ENCODE measurements at places on chromosomes 7 and 10.
A peak's percentile ranks its signal among the peaks of the same experiment; 100 is the strongest.

- DNase-seq, result no peak
Observed at GRCh38 chr7:85714951-85715350, 528.1 kb upstream of the SEMA3D start.

- no peak for DNase-seq
Observed at GRCh38 chr10:28558923-28559508, 26.1 kb downstream of the WAC start.

DNA sequence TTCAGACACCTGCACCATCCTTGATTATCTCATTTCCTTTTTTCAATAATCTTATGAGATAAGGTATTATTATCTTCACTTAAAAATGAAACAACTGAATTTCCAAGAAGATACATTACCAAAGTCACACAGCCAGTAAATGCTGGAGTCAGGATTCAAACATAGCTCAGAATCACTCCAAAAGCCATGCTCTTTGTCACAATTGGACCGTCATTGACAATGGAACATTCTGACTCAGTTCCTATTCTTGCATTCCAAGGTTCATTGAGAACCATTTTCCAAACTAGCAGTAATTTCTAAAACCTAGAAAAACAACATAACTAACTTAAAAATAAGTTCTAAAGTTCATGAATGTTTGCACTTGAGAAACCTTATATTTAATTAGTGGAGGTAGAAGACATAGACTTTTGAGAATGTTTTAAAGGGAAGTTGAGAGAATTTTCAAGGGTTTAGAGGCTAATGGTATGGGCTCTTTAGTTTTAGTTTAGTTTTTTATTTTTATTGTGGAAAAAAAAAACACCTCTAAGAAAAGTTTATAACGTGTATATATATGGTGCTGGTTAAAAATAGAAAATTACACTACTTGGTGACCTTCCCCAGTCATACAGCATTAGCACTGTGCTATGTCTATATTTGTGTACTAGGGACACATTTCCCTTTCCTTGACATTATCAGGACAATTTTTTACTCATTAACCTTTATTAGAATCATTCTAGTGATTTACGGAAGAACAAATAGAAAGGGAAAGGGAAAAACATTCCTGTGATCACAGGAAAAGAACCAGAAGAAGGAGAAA is 30.9 kb downstream of the LGI1 start:
- DNase-seq, result no peak

GRCh38 chr7:134908289-134908688 is 78.0 kb upstream of the AGBL3 start:
- no peak for DNase-seq

DNA sequence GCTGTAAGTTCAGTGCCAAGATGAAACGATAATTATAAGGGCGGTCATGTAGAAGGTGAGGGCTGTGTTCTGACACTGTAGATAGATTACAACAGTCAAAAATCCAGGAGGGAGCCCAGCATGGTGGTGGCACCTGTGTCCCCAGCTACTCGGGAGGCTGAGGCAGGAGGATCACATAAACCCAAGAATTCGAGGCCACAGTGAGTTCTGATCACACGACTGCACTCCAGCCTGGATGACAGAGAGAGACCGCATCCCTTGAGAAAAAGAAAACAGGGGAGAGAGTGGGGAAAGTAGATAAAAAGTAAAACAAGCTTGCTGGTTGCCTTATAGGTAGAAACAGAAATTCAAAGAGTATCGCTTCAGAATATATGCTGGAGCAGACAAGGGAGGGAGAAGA is 52.1 kb downstream of the KCNH2 start:
- DNase-seq, result no peak

DNA sequence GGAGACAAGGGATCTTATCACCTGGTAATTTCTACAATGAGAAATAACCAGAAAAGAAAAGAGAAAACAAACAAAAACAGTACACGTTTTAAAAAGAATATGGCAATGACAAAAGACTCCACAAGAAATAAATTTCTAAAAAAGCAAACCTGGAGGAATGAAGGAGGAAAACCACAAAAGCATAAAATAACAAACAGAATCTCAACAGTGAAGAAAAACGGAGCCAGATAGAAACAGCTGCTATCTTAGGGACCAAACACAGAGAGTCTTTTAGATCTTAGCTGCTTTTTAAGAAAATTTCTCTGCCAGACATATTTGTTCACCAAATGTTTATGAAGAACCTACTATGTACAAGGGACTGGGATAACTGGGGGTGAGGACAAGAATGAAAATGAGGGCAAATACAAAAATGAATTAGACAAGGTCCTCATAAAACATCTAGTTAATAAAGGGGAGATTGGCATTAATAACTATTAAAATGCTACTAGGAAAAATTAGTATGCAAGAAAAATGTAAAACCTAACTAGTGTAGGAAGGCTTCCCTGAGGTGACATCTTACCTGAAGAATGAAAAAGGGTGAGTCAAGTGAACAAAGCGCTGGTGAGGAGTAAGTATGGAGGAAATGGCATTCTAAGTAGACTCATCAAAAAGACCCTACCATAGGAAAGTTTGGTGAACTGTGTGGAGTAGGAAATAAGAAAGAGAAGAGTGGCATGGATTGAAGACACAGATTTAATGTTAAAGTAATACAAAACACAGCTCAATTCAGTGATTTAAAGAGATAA is 34.3 kb downstream of the WASL start:
- no peak for DNase-seq

GRCh38 chr10:34297541-34298345 is 517.4 kb downstream of the PARD3 start:
- no peak for DNase-seq

- DNase-seq, result peak; percentile 37
Observed at GRCh38 chr7:114026486-114027089, 107.8 kb upstream of the PPP1R3A start.

GRCh38 chr7:124643311-124643811 is 122.2 kb downstream of the GPR37 start:
- no peak for DNase-seq

DNA sequence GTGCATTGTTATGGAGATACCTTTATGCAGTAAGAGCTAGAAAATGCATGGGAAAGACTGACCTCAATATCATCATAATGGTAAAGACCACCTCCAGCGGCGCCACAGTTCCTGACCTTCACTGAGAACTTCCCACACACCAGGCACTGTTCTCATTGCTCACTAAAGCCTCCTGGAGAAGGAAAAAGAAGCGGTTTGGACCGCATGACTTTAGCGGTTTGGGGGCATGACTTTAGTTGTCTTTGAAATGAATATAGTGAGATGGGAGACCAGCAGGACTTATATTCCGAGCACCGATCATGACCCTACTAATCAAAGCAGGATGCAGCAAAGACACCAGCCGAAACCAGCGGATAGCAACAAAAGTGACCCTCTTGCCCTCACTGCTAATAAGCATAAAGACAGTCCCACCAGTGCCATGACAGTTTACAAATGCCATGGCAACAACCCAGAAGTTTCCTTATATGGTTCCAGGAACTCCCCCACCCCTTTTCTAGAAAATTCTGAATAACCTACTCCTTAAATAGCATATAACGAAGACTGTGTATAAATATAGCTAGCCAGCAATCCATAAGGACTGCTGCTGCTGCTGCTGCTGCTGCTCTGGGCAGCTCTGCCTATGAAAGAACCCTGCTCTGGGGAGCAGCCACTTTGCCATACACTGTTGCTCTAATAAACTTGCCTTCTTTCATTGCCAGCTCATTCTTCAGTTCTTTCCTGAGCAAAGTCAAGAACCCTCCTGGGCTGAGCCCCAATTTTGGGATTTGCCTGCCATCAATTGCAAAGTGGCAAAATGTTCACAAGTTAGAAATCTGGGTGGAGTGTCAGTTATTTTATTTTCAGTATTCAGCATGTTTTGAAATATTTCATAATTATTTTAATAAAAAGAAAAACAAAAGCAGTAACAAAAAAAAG is 694.1 kb downstream of the SUGCT start:
- no peak for DNase-seq

GRCh38 chr7:104980440-104980839 is 33.6 kb upstream of the KMT2E start:
- DNase-seq, result no peak

DNA sequence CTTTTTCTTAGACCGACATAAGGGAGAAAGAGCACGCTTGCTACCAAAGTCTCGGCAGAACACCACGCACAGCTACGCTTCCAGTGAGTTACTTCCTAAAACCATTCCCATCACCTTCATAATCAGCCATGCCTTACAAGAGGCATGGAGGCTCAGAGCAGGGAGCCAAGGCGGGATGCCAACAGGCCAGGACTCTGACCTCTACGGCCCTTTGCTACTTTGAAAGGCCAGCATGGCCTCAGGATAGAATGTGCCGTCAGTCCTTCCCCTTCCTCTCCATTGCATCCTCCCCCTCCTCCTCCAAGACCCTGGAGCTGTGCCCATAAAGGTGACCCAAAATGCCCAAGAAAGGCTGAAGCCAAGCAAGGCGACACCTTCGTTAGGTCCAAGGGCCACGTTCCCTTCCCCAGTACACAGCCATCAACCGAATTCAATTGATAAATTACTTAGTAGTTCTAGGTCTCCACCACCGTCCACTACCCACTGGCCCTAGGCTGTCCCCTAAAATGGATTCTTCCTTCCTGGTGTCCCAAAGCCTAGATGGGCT is 5.7 kb downstream of the PRKAG2 start:
- DNase-seq, result no peak

- no peak for DNase-seq
Observed at GRCh38 chr7:85630904-85631600, 444.2 kb upstream of the SEMA3D start.

DNA sequence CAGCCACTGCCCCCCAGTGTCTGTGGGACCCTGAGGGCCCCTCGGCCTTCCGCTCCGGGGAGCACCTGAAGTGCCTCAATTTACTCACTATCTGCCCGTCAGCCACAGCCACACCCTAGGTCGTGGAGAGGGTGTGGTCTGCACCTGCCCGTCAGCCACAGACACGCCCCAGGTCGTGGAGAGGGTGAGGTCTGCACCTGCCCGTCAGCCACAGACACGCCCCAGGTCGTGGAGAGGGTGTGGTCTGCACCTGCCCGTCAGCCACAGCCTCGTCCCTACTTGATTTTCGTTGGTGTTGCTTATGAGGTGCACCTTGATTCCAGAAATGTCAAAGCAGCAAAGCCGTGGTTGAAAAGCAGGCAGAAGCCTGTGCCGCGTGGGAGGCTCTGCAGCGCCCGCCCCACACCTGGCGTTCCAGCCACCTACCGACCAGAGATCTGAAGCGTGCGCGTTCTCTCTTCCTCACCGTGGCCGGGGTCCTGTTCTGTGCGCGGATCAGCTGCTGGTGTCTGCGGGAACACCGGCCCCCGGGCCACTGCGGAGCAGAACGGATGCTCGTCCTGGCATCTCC is 101.6 kb downstream of the DYNC2I1 start:
- no peak for DNase-seq

GRCh38 chr10:31143331-31143935 is 111.8 kb upstream of the ZNF438 start:
- no peak for DNase-seq

DNA sequence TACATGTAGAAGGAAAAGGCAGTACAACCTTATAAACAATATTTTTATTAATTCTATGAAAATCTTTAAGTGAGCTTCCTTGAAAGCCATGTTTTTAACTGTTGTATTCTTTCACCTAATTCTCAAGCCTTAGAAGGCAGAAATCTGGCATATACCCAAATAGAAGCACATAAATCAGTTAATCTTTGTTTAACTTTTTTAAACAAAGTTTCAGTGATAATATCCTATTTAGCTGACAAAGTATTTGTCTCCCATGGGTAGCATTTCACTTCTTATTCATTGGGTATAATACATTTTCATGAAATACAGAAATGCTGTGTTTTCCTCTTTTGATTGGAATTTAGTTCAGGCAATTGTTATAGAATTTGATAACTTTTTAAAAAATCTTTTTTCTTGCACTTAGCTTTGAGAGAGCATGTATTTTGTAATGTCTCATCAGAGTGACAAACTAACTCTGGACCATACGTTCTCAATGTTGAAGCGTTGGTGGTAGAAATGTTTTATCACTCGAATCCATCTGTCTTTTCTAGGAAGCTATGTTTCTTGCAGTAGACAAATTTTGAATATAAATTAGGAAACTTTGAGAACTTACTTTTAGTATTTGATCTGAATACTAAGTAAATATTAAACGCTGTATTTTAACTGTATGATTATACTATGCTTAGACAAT is 78.1 kb downstream of the CREM start:
- DNase-seq, result no peak

DNA sequence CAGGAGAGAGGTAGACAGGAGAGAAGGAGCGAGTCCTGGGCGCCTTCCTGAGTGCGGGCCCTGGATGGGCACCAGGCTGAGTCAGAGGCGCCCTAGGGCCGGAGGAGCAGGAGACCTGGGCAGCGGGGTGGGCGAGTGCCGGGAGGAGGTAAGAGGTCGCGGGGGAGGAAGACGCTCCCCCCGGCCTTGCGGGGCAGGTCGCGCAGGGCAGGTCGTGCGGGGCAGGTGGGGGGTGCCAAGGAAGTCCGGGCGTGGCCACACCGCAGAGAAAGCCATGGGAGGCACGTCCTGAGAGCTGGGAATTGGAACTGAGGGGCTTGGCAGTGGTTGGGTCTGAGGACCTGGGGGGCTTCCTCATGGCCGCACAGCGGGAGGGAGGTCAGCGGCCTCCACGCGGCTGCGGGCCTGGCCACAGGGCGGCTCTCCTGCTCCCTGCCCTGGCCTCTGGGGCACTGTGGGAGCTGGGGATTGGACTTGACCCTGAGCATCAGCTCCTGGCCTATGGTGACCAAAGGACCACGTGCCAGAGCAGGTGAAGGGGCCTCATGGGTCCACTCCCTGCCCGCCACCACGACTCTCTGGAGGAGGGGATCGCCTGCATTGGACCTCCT is 935 bp downstream of the MMP21 start:
- no peak for DNase-seq

DNA sequence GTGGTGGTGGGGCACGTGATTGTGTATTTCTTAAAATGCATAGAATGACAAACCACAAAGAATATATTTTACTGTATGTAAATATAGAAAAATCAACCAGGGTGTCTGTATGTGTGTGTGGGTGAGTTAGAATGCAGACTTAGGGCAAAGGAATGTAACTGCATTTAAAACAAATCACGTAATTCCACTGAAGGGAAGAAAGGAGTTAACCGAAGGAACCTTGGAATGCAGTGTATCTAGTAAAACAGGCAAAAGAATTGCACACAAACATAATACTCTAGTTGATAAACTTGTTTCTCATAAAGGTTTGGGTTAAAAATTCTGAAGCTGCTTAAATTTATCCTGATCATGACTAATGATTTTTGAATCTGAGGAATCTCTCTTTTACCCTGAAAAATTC is 134.9 kb downstream of the ADRA2A start:
- DNase-seq, result no peak

GRCh38 chr7:91644256-91644655 is 236.2 kb downstream of the MTERF1 start:
- no peak for DNase-seq

GRCh38 chr7:71753956-71754664 is 622.2 kb downstream of the GALNT17 start:
- no peak for DNase-seq

DNA sequence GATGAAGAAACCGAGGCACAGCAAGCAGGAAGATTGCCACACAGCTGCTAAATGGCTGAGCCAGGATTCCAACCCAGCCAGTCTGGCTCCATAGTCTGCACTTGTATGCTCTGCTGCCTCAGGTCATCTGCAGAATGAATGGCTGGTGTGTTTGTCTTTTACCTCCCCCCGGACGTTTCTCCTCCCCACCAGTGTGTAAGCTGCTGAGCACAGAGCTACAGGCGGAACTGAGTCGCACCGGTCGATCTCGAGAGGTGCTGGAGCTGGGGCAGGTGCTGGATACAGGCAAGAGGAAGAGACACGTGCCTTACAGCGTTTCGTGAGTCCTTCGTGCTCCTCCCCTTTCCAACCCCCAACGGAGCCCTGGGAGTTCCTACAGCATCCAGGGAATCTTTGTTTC is 2.6 kb downstream of the CNPY4 start:
- DNase-seq, result no peak

- no peak for DNase-seq
Observed at GRCh38 chr7:159092701-159093121, 52.0 kb downstream of the VIPR2 start.
